ENCODE measurements at places on chromosomes 4 and X.

- no peak for DNase-seq
Observed at GRCh38 chr4:40976343-40976742, 226.6 kb downstream of the NSUN7 start.

GRCh38 chr4:169238445-169238844, 32.3 kb downstream of the SH3RF1 start:
- DNase-seq, result no peak

GRCh38 chr4:26441102-26441501, 49.2 kb downstream of the CCKAR start:
- DNase-seq, result no peak

DNA sequence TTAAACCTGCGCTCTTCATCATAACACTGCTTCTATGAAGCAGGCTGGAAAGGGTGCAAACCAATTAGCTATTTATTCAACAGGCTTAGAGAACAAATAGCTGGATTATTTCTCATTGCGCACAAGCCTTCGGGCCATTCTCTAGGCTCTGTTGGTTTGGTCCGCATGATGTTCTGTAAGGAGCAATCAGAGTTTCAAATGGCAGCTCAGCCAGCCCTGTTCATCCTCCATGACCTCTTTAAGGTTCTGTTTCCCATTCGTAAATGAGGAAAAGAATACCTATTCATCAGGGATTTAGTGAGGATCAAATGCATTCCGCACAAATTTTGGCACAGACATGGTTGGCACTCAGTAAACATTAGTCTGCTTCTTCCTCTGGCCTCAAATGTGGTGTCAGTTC, 15.5 kb upstream of the GPM6A start:
- no peak for DNase-seq

DNA sequence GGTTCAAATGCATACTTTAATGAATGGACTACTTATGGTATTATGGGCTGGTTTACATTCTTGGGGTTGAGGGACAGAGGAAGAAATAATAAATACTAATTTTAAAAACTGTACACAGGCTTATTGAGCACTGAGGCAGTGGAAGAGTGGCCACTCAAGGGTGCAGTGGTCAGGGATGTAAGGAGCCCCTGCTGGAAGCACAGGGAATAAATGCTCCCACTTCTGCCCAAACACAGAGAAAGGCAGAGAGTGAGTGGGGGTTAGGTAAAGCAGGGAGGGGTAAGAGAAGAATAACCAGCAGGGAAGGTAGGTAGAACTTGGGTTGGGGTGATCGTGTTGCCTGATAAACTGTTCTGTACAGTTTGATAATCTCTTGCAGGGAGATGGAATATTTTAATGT, 60.0 kb downstream of the GAB1 start:
- DNase-seq, result no peak

GRCh38 chr4:52638717-52639116, 20.4 kb downstream of the USP46 start:
- no peak for DNase-seq

DNA sequence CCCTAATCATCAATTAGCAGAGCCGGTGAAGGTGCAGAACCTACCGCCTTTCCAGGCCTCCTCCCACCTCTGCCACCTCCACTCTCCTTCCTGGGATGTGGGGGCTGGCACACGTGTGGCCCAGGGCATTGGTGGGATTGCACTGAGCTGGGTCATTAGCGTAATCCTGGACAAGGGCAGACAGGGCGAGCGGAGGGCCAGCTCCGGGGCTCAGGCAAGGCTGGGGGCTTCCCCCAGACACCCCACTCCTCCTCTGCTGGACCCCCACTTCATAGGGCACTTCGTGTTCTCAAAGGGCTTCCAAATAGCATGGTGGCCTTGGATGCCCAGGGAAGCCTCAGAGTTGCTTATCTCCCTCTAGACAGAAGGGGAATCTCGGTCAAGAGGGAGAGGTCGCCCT, 3.3 kb upstream of the OPN1LW start:
- no peak for DNase-seq

DNA sequence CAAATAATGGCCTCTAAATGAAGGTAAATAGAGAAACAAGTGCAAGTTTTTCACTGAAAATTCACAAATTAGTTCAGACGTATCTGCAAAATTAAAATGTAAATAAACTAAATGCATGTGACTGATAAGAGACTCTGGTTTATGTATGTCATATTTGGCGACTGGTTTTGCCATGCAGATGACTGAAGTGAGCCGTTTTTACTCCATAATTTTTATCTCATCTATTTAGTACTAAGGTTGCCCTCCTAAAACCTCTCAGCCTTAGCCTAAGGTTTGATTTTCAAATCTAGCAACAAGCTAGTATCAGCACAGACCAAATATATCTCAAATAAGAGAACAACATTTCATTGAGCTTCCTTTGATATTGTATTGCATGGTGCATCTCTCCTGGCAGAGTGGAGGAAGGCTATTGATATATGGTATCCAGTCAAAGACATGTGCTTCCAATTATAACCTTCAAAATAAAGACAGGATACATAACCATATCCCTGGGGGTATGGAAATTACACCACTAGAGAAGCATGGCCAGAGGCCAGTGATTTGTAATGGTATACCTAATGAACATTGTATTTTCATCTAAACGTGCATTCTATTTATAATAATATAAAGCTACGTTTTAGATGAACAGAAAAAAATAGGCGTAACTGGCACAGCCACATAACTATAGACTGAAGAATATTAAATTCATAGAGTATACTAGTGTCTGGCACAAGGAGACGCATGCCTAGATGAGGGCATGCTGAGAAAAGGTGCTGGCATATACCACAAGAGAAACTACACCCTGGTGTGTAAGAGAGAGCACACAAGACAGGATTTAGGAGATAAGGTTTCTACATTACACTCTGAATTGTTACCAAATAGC, 392.6 kb upstream of the INTU start:
- DNase-seq, result no peak

- no peak for DNase-seq
Observed at GRCh38 chrX:11445540-11445939, 152.3 kb downstream of the AMELX start.

DNA sequence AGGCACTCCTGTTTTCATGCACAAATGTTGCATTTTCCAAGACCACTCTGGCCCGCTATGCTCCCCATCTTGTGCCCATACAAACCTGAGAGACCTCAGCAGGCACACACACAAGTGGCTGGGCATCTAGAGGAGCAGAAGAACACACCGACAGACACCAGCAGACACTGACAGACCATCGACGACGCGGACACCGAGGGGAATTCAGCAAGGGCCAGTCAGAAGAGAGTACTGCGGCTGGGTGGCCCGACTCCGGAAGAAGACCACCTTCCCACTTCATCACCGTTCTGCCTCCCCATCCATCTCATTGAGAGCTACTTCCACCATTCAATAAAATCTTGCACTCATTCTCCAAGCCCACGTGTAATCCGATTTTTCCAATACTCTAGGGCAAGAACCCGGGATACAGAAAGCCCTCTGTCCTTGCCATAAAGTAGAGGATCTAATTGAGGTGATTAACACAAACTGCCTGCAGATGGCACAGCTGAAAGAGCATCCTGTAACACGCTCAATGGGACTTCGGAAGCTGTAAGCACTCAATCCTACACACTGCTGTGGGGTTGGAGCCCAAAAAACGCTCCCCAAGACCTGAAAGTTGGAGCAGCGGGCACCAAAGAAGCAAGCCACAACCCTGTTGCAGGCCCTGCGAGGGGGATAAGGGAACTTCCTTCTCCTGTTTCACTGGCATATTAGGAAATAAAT, 780.9 kb downstream of the ARAP2 start:
- DNase-seq, result no peak

DNA sequence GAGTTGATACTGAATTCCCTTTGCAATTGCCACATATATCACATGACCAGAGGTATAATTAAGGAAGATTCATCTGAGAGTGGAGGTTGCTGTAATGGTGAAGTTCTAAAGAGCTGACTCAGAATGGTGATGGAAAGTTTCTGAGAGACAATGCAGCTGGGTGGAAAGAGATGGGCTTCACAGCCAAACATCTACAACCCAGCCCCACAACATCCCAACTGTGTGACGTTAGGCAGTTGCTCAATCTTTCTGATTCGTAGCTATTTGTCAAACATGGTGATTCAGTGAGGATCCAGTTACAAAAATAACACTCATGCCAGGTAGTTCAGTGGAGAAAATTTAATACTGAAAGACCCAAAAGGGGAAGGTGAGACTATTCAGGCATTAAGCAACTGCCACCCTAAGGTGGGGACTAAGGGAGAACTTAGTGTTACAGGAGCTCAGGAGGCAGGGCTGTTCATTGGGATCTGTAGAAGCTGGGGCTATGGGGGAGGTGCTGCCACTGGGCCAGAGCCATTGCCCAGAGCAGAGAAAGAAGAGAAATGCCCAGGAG, 6.9 kb upstream of the AFF1 start:
- DNase-seq, result no peak

- DNase-seq, result no peak
Observed at GRCh38 chr4:14816623-14817261, 185.5 kb upstream of the CPEB2 start.

DNA sequence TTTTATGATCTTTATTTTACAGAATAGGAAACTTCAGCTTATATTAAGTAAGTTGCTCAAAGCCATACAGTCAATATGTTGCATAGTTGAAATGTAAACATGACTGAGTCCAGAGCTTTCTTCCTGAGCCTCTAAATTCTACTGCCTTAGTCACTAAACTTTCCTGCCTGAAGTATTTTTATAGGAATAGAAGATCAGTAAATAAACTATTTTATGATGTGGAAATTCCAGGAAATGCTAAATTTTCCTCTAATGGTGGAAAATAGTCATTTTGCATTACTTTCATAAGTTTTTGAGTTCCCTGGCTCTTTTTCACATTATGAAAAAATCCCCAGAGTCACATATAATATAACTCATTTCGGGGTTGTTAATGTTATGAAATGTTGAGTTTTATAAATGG, 182.8 kb downstream of the BANK1 start:
- DNase-seq, result no peak

GRCh38 chrX:129310000-129310399, 213.3 kb downstream of the SMARCA1 start:
- no peak for DNase-seq

DNA sequence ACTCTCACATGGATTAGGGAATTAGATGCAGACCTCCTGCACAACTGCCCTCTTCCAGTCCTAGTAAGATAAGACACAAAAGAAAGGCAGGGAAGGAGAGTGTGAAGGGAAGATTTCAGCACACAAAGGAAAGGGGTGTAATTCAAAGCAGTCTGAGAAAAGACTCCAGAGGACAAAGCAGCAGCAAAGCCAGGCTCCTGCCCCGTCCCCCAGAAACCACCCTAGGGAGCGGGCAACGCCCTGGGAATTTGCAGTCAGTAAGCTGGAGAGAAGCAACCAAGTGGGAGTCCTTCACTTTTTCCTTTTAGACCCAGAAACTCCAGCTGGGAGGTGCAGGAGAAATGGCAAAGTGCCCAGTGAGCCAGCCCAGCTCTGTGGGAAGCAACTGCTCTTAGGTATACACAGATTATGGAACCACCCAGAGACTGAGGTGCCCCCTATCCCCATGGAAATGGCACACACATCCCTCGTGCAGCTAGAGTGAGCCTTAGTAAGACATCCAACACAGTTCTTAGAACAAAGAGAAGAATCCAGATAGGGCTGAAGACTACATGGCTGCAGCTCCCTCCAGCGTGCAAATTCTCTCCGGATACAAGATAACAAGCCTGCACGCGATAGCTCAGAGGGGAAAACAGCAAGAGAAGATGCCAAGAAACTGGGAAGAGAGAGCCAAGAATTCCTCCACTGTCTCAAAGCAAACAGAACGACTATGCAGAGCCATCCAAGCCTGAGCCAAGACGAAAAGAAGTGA, 26.5 kb upstream of the IRAK1 start:
- DNase-seq, result no peak

GRCh38 chr4:6840062-6840976, 57.8 kb downstream of the KIAA0232 start:
- no peak for DNase-seq

Measured in activated CD4-positive, alpha-beta T cell treated with anti-CD3 and anti-CD28 coated beads, Interleukin-2, amount 50 U/mL, for 1 hour (primary cell).